Urothelium cell line (cell line): ENCODE measurements at places on chromosomes 4 and X.
A peak's percentile ranks its signal among the peaks of the same experiment; 100 is the strongest.

DNA sequence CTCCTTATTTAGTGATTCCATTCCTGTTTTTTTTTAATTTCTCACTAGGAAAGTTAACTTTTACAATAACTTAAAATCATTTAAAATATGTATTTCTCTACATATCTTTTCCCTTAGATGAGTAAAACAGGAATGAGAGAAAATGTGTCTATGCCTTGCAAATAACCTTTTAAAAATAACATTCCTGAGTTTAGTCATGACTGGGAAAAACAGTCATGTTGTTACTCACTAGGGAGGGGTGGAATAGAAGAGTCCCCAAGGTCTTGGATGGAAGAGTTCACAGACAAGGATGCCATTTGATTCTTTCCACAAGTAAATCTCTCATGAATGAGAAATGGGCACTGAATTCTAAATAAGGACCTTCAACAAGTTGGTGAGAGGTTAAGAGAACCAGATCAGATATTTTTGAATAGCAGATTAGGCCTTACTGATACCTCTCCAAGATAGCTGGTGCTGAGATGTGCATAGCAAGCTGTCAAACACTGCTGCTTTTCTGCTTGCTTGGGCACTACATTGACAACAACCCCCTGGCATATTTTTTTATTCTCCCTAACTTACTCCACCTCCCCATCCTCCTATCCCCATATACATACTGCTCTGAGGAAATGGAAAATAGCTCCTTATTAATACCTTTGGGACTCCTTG is 25.1 kb downstream of the UGDH start:
- no peak for DNase-seq

DNA sequence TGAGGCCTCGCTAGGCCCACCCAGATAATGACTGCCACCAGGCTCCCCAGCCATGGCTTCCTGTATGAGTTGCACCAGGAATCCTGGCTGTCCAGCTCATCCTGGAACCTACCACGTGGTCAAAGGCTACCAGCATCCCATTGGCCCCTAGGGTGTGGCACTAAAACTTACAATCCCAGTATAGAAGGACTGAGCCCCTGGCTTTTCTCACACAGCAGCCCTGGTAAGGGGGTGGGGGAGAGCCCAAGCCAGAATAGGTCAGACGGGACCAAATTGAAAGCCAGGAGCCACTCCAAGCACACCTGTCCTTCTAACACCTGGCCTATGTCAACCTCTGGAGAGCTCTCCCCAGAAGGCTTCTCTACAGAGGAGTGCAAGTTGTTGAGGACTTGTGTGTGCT is 269.3 kb upstream of the AGTR2 start:
- DNase-seq = no peak

DNA sequence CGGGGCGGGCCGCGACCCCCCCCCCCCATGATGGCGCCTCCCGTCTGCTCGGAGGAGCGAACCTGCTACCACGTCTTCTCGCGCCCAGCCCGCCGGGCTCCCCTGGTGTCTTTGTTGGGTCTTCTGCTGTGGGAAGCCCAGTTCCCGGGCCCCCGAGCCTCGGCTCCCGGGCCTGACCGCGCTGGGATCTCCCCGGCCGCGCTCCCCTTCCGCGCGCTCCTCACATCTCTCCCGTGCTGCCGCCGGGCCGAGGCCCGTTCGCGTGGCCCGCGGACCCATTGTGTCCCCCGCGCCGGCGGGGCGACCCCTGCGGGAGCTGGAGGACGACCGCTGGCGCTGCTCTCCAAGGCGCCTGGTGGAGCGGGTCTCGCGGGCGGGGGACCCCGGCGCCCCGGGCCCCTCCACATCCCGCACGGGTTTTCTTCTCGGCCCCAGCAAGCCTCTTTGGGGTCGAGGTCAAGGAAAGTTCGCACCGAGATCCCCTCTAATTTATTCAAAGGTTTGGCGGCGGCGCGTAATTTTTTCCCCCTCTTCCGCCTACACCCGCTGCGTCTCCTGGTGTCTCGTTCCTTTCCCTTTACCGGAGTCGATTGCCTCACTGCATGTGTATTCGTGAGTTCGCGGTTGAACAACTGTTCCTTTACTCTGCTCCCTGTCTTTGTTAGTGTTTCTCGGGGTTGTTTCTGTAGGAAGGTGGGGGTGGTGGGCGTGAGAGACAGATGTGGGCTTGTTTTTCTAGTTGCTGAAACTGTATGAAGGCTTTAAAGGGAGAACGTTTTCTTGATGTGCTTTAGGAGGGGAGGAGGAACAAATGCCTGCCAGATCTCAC is 770 bp downstream of the SMAD1 start:
- peak; percentile 43 for DNase-seq

DNA sequence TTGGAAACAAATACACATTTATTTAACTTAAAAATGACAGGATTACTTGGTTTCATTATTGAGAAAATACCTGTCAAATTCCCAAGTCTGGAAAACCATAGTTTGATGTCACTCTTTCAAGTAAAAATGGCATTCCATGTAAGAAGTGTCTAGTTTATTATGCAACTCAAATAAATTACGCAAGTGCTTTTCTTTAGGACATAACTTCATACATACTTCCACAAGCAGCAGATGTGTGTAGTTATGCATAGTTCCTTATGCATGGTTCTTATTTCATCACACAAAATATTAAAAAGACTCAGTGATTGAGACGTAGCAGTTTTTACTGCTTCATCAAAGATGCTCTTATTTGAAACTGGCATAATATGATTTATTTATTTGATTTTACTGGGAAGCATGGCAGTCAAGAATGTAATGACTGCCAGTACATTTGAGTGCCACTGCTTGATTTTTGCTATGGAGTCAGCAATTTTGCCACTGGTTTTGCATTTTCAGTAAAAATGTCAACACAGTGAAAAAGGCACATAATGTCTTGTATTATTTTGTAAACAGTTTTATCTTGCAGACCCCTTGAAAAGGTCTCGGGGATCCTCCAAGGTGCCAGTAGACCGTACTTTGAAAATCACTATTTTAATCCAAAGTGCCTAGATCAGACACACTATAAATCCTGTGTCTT is 62.1 kb downstream of the CLCN3 start:
- no peak for DNase-seq

GRCh38 chr4:8156617-8157016 is 2.0 kb downstream of the ABLIM2 start:
- no peak for DNase-seq

GRCh38 chrX:133448512-133449076 is 33.3 kb upstream of the GPC4 start:
- DNase-seq = no peak

- no peak for DNase-seq
Measured at GRCh38 chrX:78950009-78950835, 5.0 kb downstream of the P2RY10 start.

GRCh38 chrX:135087867-135088266 is 32.5 kb downstream of the ETDB start:
- DNase-seq = no peak

DNA sequence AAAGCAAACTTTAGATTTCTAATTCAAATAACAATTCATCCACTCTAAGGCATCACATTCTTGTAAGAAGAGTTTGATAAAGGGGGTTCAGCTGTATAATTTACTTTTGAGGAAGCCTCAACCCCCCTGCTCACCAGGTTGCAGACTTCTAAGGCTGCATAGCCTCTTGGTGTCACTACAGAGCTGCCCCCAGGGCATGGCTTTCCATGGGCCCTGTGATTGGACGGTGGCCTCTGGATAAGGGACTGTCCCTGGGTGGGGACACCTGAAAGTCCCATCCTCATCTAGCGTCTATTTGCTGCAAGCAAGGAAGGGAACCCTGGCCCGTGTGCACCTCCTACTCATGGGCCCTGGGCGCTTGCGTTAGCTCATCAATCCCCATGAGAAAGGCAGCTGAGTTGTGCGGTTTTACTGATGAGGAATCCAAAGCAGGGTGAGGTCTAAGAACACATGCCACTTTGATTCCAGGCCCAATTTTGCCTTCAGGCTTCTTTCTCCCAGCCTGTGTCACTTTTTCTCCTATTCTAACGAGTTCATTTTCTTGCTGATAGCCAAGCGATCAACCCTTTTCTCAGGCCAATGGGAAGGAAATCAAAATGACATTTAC is 51.8 kb downstream of the SCML1 start:
- DNase-seq = no peak

- no peak for DNase-seq
Measured at GRCh38 chr4:128177498-128177897, 110.1 kb downstream of the PGRMC2 start.

- DNase-seq = no peak
Measured at GRCh38 chr4:101833480-101833879, 43.0 kb downstream of the BANK1 start.

- no peak for DNase-seq
Measured at GRCh38 chrX:57134702-57135101, 2.5 kb downstream of the SPIN2A start.

GRCh38 chrX:133391111-133391510 is 24.2 kb downstream of the GPC4 start:
- no peak for DNase-seq

DNA sequence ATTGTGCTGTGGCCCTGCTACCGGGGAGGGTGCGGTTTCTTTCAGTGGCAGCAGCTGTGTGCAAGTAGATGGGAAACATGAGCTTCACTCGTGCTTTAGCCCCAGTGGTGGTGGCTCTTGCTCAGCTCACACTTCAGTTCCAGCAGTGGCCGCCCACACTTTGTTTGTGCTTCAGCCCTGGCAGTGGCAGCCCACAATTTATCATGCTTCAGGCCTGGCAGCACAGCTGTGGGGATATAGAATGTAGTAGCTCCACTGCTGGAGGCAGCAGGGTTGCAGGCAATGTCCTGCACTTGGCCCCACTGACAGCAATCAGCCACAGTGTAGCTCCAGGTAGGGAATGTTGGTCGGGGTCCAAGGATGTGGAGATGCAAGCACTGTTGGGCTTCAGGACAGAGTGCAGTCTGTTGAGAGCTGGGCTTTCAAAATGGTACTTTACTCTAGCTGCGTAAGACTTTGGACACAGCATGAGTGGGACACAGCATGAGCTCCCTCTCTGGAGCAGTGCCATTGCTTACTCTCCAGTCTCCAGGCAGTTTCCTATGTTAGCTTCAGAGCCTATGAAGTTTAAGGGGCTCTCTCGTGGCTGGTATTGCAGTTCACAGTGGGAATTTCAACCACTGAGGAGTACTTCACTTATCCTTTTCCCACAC is 413.1 kb downstream of the PDGFC start:
- DNase-seq = no peak

DNA sequence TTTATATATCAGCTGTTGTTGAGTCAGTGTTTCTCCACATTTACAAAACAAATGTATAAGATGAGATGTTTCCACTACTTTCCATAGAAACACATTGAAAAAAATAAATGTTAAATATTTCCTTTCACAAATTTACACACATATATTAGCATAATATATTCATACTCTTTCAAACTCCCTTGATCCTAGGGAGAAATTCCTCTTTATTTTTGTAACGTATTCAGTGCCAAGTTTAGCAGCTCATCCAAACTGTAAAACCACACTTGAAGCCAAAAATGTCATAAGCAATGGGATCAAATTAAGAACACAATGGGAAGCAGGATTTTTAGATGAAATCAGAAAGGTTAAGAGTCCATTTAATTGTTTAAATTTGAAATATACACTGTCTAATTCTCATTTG is 381.1 kb upstream of the MAD2L1 start:
- DNase-seq = no peak

DNA sequence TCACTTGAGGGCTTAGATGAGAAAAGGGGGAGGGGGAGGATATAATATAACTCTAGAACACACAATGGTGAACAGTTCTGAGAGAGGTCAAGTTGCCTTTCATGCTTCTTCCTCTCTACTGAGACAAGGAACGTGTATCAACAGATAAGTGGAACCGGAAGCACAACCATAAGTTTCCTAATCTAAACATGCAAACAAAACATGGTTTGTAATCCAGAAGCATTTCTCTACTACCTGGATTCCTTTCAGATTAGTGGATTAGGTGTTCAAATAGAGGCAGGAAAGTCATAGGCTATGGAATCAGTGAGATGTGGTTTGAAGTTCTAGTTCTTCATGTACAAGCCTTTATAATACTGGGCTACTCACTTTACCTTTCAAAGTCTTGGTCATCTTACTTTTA is 460.6 kb downstream of the IDS start:
- DNase-seq = no peak

GRCh38 chr4:143616771-143617170 is 83.7 kb downstream of the FREM3 start:
- DNase-seq = peak; percentile 77

- DNase-seq = peak; percentile 40
Measured at GRCh38 chr4:158176108-158176507, 3.3 kb upstream of the GASK1B start.

DNA sequence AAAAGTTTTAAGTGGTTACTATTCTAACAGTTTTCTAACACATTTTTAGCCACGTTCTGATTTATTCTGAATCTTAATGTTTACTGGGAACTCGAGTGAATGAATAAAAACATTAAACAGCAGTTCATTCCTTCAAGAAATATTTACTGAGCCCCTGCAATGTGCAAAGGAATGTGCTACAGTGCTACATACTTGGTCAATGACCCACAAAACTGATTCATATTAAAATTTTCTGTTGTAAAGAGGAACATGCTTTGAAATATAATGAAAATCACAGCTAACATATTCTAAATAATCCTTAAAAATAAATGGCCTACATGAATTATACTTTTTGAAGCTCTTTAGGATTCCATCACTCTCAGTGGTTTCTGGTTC is 78.7 kb downstream of the ARAP2 start:
- DNase-seq = no peak

GRCh38 chr4:130486186-130486585 is 1390.2 kb downstream of the C4orf33 start:
- DNase-seq = no peak

- DNase-seq = peak; percentile 1
Measured at GRCh38 chr4:132646186-132646585, 502.9 kb upstream of the PCDH10 start.

- DNase-seq = peak; percentile 37
Measured at GRCh38 chrX:81120936-81121371, 80.8 kb downstream of the HMGN5 start.

- no peak for DNase-seq
Measured at GRCh38 chr4:156620786-156621185, 350.8 kb downstream of the PDGFC start.

GRCh38 chr4:180811556-180811955 is 1431.6 kb upstream of the TENM3 start:
- no peak for DNase-seq

- DNase-seq = no peak
Measured at GRCh38 chr4:1399508-1400190, 6.6 kb downstream of the NKX1-1 start.

DNA sequence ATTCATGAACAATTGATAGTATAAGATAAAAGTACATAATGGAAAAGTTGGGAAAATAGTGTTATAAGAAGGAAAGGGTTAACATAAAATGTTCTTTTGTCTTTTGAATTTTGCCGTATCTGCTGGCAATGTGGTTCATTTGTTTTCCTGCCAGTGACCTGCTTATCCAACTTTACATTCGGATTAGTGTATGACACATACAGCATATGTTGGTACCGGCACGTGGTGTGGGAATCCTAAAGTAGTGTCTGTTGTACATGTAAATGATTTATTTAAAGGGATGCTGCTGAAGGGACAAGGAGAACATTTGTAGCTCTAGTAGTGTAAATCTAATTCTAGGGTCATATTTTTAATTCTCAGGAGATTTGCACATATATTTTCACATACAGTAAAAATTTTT is 11.5 kb downstream of the RAB9A start:
- no peak for DNase-seq

- DNase-seq = no peak
Measured at GRCh38 chr4:4912155-4912554, 52.7 kb downstream of the MSX1 start.
